ENCODE measurements at places on chromosomes 5 and 9.

- peak; percentile 5 for DNase-seq
Observed at GRCh38 chr5:180070756-180071530, 616 bp downstream of the RNF130 start.

GRCh38 chr9:84567805-84568204 is 101.7 kb upstream of the NTRK2 start:
- DNase-seq = no peak

- DNase-seq = no peak
Observed at GRCh38 chr5:43601454-43602260, 1.3 kb upstream of the NNT start.

DNA sequence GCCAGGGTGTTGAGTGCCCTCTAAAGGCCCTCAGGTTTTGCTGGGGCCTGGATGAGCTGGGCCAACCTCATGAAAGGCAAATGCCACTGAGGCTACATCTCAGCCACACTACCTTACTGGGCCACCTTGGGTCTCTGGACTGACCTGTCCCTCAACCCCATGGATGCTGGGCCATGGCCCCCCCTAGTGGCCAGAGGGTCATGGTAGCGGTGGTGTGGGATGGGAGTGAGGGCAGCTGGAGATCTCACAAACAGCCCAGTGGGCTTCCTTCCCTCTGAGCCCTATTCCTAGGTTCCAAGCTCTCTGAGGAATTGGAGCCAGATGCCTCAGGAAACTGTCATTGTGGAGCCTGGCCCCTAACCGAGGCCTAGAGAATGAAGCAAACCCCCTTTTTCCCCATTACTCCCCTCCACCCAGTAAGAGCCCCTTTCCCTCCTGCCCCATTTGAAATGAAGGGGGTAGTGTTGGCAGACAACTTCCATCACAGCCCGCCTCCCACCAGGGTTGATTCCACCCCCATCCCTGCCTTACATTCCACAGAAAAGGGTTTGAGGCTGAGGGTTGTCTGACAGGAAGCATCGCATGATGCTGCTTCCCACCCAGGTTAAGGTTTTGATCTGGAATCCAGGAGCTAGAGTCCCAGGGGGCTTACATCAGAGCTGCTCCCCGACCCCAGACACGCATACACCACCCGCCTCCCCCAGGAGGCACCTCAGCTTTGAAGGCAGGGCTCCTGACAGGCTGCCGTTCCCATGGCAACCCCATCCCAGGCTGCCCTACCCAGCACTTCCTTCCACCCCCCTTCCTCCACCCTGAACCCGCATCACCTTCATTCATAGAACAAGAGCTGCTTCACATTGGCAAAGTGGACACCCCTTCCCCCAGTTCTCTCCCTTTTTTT is 63.9 kb downstream of the PCDH1 start:
- DNase-seq = no peak

DNA sequence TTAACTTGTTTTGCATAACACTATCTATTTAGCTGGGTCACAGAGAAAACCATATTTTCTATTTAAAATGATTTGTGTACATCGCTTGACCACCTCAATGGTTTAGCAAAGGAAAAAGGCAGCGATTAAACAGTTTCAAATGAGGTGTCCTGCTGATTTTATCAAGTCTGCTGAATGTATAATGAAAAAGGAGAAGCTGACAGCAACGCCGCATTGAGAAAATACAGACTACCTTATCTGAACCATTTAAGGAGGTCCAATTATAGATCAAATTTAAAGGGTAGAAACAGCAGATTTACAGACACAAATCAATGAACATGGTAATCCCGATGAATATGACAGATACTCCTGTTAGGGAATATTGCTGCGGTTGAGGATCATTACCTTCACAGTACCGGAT is 29.6 kb downstream of the PSMB7 start:
- DNase-seq = no peak

- DNase-seq = no peak
Observed at GRCh38 chr9:129854588-129855110, 19.4 kb downstream of the USP20 start.

DNA sequence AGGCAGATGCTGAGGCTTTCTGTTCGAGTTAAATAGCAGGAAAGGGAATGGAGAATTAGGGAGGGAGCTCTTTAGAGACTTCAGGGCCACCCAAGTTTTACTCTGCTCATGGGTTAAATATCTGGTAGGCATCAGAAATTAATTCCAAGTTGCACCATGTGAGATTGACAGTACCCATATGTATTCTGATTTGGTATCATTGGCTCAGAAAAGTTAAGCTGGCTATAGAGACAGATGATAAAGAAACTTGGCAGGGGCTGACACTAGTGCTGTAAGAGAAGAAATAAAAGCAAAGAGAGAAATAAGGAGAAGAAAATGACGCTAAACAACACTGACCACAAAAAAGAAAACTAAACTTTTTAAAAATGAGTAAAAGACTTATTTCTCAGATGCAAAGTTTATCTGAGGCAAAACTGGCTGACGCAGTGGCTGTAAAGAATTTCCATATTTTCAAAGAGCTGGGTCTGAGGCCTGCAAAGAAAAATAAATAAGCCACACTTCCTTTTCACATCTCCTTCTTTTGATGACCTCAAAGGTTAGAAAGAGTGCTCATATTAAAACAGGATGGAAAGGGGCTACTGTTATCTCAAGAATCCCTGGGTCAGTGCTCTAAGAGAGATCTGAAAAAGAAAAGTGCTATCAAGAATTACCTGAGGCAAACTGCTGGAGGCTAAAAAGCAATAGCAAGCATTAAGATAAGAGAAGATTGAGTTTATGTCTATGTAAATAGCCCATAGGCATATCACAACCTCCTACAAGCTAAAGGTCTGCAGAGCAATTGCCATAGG is 399.0 kb upstream of the MEF2C start:
- no peak for DNase-seq

DNA sequence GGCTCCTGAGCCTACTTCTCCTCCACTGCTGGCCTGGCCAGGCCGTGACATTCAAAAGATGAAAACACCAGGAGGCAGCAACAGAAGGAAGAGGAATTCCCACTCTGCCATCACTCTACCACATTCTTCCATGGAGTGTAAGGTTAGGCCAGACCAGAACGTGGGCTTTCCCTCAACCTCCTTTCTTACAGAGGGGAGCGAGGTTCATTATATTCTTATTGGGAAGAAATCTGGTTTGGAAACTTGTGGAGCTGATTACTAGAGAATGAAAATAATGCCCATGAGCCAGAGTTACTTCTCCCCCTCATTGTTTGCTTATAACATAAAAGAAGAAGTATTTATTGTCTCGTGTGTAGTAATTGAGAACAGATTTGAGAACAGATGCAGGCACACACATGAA is 136.3 kb upstream of the BASP1 start:
- DNase-seq = no peak

- no peak for DNase-seq
Observed at GRCh38 chr9:112112941-112113681, 62.0 kb downstream of the SUSD1 start.

DNA sequence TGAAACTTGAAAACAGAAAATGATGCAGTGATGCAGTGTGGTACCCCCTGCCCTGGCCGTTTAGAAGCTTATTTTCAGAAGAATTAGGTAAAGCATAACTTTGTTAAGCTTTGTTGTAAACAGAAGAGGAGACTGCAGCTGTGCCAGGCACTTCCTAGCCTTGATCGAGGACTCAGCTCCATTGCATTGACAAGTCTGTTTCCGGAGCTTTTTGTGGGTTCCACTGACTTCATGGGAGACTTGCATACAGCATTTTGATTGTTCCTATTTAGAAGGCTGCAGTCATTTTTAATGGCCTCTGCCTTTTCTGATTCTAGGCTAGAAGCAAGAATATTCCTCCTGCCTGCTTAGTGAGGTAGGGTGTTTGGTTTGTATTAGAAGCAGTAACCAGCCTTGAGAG is 12.3 kb downstream of the MVB12B start:
- DNase-seq = no peak

DNA sequence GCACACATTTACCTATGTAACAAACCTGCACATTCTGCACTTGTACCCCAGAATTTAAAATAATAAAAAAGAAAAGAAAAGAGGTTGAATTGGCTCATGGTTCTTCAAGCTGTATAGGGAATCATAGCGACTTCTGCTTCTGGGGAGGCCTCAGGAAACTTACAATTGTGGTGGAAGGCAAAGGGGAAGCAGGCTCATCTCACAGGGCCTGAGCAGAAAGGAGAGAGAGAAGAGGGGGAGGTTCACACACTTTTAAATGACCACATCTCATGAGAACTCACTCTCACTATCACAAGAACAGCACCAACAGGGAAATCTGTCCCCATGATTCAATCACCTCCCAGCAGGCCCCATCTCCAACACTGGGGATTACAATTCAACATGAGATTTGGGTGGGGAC is 214.6 kb downstream of the CDK5RAP2 start:
- DNase-seq = no peak

DNA sequence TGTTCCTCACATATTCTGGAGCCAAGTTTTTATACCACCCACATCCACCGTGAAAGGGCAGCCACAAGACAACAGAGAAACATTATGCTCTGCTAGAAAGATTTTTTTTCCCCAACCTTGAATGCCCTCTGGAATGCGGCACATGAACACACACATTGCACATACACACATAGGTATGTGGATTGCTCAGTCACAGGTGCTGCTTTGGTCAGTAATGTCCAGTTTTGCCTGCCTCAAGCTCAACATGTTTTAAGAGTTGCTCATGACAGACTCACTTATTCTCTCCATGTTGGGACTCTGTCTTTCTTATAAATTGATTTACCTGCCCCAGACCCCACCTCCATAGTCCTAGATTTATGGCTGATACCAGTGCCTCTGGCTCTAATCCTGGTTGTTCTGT is 138.0 kb upstream of the ASTN2 start:
- no peak for DNase-seq

DNA sequence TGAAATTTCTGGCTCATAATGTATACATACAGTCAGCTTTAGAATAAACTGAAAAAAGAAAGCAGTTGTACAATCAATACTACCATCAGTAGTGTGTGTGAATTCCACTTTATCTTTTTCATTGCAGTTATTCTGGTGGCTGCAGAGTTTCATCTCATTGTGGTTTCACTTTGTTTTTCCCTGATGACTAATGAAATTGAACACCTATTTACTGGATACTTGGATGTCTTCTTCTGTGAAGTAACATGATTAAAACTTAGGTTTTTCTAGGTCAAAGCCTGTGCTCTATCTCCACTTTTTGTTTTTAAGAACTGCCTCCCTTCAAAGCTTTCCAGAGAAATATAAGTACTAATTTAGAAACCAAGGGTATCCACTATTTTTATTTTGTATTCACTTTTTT is 174.3 kb downstream of the TRPM3 start:
- no peak for DNase-seq

- no peak for DNase-seq
Observed at GRCh38 chr9:69759021-69759420, 790 bp downstream of the PTAR1 start.

GRCh38 chr9:123725389-123725788 is 204.5 kb downstream of the DENND1A start:
- DNase-seq = no peak

GRCh38 chr9:123225374-123225813 is 43.0 kb downstream of the STRBP start:
- peak; percentile 36 for DNase-seq

- no peak for DNase-seq
Observed at GRCh38 chr9:87682085-87682484, 43.8 kb upstream of the CTSL start.

- no peak for DNase-seq
Observed at GRCh38 chr9:21993893-21994555, at the start of gene CDKN2A. Gene CDKN2A, minus strand, starts transcription at chr9:21994392.

GRCh38 chr9:7984203-7984602 is 184.6 kb upstream of the DMAC1 start:
- DNase-seq = no peak

- no peak for DNase-seq
Observed at GRCh38 chr9:82549174-82549821, 513.6 kb downstream of the RASEF start.

- peak; percentile 17 for DNase-seq
Observed at GRCh38 chr5:130978475-130978874, 186.6 kb downstream of the HINT1 start.

DNA sequence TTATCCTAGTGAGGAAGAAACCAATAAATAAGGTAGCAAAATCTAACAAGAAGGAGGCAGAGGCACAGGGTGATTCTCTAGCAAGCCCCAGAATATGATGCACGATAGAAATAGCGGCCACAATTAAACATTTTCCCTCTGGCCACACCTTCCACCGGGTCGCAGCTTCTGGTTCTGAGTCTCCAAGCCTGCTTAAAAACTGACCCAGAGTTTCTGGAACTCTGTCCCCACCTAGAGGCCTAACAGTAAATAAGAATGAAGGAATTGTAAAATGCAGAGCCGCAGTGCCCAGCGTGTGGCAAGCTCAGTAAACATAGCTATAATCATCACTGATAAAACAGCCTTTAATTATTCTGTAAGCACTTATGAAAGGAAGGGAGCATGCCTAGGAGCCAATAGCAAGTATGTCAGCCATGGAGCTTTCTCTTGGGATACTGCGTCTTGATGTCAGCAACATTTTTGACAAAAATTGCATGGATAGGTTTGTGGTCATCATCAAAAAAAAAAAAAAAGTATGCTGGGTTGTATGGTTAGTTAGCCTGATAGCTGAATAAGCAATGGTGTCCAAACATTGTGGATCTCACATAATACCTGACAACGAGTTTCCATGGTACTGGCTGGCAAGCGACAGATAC is 465.5 kb downstream of the DNAH5 start:
- no peak for DNase-seq

DNA sequence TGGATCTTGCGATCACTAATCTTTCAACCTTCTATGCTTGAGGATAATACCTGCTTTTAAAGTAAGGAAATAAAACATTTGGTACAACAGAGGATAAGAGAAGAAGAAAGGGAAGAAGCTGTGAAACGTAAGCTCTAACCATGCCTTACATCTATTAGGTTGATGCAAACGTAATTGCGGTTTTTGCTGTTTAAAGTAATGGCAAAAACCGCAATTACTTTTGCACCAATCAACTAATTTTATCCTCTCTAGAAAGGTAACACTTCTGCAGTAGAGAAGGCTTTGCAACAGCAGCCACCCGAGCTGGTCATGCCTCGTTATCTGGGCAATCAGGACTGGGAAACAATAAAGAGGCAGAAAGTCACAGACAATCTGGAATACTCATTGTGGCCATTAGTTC is 224.1 kb downstream of the MED10 start:
- no peak for DNase-seq

GRCh38 chr5:138536665-138537315 is 6.2 kb downstream of the ETF1 start:
- no peak for DNase-seq

- DNase-seq = no peak
Observed at GRCh38 chr5:34583167-34583566, 73.0 kb upstream of the RAI14 start.

GRCh38 chr5:179262126-179262920 is 82.9 kb downstream of the ADAMTS2 start:
- no peak for DNase-seq

DNA sequence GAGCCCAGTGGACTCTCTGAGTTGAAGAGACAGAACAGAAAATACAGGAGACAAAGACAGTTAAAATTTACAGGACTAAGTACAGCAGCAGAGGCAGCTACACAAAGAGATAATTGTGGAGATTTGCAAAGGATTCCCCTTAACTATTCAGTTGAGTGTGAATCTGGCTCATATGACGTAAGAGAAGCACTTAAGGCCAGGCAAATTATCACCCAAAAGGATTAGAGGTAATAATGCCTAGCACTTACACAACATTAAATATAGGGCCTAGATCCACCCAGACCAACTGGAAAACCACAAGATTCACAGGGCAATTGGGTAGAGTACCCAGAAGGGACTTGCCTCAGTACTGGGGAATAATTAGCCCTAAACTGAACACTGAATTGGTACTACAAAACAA is 41.3 kb downstream of the ADAMTS6 start:
- DNase-seq = no peak

GRCh38 chr5:17223367-17224185 is 6.1 kb downstream of the BASP1 start:
- no peak for DNase-seq
